HFFc6 (cell line): ENCODE measurements at places on chromosomes 3 and 15.

GRCh38 chr3:131608296-131608695 is 105.5 kb upstream of the MRPL3 start:
- DNase-seq, result no peak

GRCh38 chr3:31203960-31204795 is 309.7 kb upstream of the GADL1 start:
- DNase-seq, result no peak

DNA sequence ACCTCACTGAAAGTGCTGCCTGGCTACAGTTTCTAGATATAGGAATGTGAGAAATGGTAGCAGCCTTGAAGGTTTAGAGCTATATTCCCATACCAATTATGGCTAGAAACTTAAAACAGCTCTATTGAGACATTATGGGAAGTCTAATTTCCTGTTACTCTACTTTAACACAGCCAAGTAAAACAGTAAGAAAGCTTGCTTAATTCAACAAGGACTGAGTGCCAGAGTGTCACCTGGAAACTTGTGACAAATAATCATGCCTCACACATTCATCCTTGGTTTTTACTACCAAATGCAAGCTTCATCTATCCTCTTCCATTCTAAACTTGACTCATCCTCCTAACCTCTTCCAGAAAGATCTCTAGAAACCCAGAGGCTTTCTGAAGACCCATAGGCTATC is 41.7 kb downstream of the UBE3A start:
- no peak for DNase-seq

DNA sequence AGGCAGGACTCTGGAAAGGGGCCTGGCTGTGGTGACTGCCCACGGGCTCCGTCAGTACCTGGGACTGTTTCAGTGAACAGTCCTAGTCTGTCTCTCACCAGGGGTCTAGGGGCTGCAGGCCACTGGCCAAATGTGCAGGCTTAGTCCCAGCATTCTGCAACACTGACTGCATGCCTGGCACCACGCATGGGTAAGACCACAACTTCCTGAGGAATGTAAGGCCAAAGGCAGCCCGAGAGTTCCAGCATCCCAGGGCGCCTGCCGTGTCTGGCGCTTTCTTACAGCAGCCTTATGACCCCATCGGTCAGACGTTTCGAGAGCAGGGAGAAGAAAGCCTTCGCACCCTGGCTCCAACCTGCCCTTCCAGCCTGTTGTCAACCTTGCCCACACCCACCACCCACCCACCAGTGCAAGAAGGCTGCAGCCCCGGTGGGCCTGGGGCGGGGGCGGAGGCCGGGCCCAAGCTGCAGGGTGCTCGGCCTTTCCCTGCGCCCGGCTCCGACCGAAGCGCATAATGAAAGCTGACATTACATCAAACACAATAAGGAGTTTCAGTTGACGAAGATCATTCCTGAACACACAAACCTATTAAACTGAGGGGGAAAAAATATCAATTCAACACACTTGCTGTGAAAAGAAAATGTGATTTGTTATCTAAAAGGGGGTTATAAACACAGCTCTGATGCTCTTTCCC is 29.5 kb upstream of the TMEM115 start:
- DNase-seq, result no peak

- DNase-seq, result no peak
Observed at GRCh38 chr3:39086144-39086543, 21.3 kb downstream of the GORASP1 start.

DNA sequence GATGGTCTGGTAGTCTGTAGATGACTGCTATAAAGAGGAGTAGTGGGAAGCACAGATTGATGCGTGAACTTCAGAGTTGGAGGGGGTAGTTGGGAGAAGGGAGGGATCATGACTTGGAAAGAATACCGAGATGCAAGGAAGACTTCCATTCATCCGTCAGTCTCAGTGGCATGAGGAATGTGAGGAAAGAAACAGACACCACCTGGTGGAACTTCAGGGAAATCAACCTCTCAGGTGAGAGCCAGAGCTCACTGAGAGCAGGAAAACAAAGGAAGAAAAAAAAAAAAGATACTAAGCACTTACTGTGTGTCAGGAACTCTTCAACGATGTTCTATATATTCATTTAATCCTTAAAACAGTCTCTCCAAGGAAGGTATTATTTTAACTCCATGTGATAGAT is 172.4 kb downstream of the OXSM start:
- DNase-seq, result no peak

- DNase-seq, result no peak
Observed at GRCh38 chr3:114496466-114496865, 202.6 kb downstream of the TIGIT start.

DNA sequence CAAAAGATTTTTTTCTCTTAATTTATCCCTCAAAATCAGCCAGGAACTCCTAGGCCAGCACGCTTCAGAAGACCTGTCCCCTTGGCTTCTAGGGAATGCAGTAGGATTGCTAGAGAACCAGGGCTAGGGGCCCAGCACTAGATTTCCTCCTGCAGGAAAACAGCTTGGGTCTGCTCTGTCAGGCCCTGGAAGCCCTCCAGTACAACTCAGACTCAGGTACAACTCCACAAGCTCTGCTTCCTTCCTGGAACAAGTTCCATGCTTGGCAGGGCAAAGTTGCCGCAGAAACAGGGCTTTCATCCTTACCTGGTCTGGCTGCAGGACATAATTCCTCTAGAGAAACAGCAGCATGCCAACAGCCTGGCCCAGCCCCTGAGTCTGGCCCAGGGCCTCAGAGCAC is 96.1 kb upstream of the CTNNB1 start:
- no peak for DNase-seq

GRCh38 chr3:73601481-73601880 is 23.3 kb downstream of the PDZRN3 start:
- no peak for DNase-seq

GRCh38 chr3:12681943-12682390 is 18.1 kb upstream of the RAF1 start:
- DNase-seq, result peak; percentile 82

DNA sequence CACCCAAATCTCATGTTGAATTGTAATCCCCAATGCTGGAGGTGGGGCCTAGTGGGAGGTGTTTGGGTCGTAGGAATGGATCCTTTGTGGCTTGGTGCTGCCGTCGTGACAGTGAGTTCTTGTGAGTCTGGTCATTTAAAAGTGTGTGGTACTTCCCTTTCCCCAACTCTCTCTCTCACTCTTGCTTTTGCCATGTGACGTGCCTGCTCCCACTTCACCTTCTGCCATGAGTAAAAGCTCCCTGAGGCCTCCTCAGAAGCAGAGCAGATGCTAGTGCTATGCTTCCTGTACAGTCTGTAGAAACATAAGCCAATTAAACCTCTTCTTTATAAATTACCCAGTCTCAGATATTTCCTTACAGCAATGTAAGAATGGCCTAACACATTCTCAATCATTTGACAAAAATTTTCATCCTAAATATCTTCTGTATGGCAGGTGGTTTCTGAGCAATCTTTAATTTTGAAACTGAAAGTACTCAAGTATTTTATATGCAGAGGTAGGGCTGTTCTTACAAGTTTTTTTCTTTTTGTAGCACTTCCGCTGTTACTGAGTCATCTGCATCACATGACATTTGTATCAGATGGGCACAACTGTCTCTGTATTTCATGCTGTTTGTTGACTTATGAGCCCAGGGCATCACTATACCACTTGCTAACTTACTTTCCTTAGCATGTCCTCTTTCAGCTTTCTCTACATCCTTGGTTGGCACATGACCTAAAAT is 8.8 kb downstream of the RPL39L start:
- DNase-seq, result peak; percentile 75

DNA sequence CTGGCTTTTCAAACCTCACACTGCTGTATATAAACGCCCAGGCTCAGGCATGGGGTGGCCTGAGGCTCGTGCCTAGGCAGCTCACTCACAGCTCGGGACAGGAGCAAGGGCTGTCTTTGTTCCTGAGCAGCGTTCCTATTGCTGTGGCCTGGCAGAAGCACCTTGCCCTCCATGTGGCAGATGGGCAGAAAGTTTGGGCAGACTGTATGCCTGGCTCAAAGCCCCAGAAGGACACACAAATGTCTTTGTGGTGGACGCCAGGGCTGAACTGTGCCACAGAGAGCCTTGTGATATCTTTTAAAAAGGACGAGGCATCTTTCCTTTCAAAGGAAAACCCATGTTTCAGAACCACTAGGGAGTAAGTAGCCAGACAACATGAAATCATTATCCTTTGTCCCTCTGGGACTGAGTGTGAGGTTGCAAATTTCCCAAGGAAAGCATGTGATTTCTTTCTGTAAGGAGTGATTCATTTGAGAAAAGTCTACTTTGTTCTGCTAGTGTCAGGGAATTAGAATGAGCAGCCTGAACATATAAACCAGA is 29.3 kb upstream of the UBE2E1 start:
- peak; percentile 24 for DNase-seq

GRCh38 chr15:86139828-86140227 is 60.2 kb downstream of the AGBL1 start:
- DNase-seq, result no peak

- peak; percentile 91 for DNase-seq
Observed at GRCh38 chr3:11558002-11558401, 85.7 kb downstream of the VGLL4 start.

DNA sequence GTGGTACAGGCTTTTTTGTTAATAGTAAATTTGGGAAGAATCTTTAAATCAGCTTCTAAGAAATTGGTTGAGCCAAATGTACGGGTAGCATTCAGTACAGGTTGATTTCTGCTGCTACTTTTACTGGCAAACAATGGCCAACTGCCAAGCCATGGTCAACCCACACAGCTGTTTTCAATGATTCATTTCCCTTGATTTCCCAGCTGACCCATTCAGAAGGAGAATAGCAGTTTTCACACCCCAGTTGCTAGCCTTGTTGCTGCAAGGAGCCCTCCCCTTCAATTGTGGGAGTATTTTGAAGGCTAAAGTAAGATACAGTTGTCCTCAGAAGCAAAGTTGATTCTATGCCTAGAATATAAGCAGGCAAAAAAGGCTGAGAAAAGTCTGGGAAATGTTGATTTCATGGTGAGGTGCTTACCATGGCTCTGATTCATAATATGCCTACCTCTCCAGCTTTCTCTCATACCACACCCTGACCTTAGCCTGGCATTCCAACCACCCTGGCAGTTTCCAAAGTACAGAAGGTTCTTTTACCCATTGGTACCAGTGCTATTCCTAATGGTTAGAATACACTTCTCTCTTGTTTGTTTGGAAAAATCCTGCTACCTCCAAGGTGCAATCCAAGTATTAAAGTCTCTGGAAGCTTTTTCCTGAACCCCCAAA is 320.3 kb upstream of the TGFBR2 start:
- DNase-seq, result peak; percentile 76

GRCh38 chr15:23854203-23854911 is 167.3 kb upstream of the NDN start:
- DNase-seq, result no peak

DNA sequence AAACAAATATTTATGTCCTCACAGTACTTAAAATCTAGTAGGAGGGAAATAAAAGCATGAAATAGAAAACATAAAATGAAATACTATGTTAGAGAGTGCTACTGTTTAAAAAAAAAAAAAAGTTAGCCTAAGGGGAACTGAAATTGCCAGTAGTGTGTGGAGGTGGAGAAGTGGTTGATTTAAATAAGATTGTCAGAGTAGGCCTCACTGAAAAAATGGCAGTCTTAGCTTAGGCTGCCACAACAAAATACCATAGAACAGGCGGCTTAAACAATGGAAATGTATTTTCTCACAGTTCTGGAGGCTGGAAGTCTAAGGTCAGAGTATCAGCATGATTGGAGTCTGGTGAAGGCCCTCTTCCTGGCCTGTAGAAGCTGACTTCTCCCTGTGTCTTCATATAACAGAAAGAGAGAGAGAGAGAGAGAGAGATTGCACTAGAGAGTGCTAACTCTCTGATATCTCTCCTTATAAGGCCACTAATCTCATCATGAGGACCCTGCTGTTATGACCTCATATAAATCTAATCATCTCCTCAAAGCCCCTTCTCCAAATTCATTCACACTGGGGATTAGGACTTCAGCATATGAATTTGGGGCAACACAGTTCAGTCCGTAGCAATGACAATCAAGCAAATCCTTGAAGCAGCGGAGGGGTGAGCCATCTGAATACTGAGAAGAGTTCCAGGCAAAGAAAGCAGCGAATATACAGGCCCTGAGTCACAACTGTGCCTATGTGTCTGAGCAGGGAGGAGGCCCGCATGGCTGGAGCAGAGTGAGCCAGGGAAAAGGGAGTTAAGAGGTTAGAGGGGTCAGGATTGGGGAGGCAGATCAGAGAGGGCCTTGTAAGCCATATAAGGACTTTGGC is 23.6 kb upstream of the LRRC34 start:
- DNase-seq, result peak; percentile 35

DNA sequence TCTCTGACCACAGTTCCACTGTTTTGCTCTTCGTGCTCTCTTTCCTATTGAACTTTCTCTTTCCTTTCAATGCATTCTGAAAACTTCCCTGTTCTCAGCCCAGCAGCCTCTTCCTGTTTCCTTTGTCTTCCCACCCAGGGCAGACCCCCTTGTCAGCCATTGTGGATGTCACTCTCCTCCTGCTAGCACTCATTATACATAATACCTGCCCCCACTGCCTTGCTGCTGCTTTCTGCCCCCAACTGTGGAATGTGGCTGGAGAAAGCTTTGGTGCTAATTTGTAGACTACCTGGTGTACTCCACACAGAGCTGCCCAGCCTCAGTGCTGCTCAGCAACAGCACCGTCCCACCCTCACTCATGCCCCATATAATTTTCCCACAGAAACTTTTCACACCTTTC is 80.2 kb downstream of the CHCHD6 start:
- DNase-seq, result no peak

- DNase-seq, result no peak
Observed at GRCh38 chr3:64216274-64217147, 8.8 kb downstream of the PRICKLE2 start.

DNA sequence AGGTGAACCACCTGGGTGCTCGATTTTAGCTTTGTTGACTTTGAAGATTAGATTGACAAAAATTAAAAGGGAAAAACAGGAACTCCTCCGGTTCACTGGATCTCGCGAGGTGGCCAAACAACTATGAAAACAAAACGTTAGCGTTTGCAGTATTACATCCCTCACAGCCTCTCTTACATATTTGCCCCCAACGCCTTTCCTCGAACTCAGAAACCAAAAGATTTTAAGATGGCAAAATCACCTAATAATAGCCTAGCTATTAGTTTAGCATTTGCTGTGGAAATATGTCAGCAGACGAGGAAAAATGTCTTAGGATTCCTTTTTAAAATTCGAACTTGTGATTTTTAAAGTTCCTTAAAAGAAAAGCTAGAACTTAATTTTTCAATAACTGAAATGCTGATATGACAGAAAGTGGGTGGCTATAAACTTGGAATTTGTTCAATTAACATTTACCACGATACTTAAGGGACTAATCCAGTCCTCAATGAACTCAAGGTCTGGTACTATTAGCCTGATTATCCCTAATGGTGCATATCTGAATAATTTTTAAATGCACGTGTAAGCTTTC is 491 bp upstream of the SENP7 start:
- DNase-seq, result no peak

- DNase-seq, result no peak
Observed at GRCh38 chr3:13501521-13501920, 21.4 kb downstream of the HDAC11 start.
